CD4-positive, alpha-beta T cell treated with Interleukin-4 for 1 hour (primary cell): ENCODE measurements at places on chromosomes 4 and X.
A peak's percentile ranks its signal among the peaks of the same experiment; 100 is the strongest.

DNA sequence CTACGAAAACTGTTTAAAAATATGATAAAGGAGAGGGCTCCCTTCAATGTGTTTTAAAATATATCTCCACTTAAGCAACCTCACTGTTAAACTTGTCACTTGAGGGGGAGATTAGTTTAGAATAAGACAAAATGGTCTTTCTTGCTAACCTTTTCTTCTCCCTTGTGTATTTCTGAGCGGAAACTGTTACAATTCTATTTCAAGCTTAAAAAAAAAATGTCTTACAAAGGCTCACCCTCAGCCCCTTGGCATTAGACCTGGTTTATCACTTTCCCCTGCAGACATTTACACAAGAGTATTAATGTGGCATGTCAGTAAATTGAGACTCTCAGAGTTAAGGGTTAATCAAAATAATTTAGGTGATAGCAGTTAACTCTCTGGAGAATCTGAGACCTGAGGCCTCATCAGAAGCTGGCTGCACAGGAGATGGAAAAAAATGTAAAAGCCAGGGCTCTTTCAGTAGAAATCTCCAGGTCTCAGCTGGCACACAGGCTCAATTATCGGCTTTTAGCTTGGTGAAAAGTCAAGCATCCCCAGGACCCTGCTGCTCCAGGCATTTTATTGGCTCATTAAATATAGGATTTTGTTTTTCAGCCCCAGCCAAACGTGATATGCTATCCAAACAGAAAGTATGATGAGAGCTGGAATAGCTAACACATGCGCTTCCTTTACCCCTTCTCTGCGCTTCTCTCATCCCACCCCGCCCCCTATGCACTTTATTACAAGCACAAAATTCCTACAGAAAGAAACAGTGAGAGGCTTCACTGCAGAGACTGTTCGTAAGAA, 130.5 kb downstream of the PPA2 start:
- DNase-seq: no peak

DNA sequence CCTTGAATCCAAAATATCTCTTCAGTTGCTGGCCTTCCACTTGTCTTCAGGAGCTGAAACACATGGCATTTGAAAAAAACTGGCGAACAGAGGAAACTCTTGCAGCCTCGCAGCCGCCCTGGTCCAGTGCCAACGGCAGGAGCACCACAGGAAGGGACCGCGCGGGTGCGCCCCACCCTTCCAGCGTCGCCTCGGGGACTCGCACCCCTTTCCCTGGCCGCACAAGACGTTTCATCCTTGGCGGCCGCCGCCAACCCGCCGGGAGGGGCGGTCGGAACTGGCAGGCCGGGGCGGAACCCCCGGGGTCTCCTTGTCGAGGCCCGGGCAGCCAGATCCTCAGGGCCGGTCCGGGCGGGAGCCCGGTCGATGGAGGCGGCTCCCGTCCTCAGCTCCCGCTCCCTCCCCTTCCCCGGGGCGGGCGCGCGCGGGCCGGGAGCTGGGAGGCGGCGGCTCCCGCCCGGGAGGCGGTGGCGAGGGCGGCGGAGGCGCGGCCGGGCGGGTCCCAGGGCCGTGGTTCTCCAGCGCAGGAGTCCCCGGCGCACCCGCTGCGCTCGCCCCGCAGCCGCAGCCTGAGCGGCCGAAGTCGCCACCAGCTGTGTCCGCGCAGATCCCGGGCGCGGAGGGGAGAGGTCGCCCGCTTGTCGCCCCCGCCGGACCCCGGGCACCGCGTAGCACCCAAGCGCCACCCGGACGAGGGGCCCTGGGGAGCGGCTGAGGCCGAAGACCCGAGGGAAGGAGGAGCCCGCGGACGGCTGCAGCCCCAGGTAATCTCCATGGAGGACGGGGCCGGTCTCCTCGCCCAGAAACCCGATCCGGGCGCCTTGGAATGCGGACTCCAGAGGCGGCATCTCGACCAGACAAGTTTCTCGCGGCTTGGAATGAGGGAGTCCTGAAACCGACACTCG, 886 bp upstream of the NDST3 start:
- no peak for DNase-seq

- peak; percentile 13 for DNase-seq
Observed at GRCh38 chrX:65644621-65645289, 22.7 kb upstream of the MSN start.

- DNase-seq: no peak
Observed at GRCh38 chr4:171962110-171962509, 148.9 kb downstream of the GALNTL6 start.

DNA sequence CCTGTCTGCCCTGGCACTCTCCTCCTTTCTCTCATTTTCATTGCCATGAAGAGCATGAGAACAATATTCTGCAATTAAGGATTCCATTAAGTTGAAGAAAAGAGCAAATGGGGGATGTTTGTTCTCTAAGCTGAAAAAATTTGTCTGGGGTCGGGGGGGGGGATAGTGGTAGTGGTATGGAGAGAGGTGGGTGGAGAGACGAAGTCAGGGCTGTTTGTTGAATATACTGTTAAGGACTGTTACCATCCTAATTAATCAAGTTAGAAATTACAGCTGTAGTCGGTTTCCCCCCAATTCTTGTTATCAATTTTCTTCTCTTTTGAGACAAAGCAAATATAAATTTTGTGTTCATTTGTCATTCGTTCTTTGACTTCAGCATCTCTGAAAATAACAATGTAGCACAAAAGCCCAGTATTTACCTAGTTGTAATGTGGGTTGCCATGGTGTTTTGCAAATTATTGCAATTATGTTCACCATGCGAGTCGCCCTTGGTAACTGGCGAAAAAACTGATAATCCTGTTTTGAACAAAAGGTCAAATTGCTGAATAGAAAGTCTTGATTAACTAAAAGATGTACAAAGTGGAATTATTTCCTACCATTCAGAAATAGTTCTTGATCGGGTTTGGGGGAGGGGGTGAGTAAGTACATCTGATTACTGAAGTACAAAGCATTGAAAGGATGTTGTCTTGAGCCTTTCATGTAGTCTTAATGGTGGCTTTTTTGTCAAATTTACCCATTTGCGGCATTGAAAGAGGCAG, 139.1 kb downstream of the ARX start:
- DNase-seq: no peak

- DNase-seq: no peak
Observed at GRCh38 chr4:149973181-149973580, 105.1 kb upstream of the DCLK2 start.

DNA sequence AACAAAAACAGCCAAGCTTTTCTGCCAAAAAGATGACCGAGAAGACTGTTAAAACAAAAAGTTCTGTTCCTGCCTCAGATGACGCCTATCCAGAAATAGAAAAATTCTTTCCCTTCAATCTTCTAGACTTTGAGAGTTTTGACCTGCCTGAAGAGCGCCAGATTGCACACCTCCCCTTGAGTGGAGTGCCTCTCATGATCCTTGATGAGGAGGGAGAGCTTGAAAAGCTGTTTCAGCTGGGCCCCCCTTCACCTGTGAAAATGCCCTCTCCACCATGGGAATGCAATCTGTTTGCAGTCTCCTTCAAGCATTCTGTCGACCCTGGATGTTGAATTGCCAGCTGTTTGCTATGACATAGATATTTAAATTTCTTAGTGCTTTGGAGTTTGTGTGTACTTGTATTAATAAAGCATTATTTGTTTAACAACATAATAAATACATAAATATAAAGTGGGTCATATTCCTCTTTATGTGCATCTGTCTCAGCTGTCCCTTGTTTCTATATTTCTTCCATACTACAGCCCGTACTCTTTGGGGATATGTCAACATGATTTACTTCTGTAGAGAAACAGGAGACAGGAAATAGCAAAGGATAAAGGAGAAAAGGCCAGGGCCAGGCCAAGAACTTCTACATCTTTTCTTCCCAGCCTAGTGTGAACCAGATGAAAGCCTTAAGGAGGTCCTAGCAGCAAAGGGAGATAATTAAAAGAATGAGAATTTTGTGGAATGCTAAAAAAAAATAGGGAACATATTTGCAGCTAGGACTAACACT, 667 bp downstream of the PTTG2 start:
- no peak for DNase-seq

GRCh38 chr4:185566425-185566824, 31.1 kb upstream of the PDLIM3 start:
- DNase-seq: no peak

DNA sequence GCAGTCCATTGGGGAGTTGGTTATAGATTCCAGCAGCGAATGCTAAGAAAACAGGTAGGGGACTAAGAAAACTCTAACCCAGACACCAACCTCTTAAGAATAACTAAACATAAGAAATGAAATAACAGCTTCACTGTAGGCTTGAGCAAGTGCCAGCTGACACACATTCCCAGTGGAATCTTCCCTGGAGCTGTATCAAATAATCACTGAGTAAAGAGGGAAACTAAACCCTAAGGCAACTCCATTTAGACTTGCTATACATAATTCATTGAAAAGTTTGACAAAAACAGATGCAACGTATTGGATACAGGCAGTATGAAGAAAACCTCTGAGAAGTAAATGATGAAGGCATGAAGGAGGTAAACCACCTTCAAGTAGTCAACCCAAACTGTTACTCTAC, 293.5 kb downstream of the OPHN1 start:
- no peak for DNase-seq

DNA sequence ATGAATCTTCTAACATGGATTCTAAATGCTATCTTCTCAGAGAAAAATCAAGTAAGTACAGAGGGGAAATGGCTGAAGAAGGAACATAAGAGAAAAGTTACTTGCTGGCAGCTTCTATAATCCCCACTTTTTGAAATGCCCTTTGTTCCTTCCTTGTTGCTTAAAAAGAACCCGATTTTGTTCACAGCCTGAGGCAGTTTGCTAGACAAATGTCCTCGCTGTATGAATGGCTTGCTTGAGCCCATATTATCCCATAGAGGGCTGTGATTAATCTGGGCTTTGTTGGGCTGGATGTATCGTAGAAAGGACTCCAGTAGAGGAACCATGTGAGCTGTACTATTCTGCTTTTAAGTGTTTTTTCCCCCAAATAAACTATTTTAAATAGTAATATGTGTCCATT, 134.3 kb upstream of the FGF13 start:
- no peak for DNase-seq

DNA sequence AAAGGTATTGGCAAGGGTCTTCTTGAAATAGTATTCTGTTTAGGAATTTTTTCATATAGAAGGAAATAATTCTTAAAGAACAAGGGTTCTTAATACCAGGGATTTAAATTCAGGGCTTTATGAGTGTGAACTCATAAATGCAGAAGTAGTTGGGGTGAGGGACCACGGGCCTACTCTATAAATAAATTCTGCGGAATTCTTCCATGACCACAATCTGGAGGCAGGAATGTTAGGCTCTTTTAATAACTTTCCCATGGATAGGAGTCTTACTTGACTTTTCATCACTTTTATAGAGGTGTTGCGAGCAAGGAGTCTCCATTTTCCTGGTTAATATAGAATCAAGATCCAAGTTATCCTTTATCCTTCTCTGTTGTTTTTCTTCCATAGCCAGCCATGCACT, 76.7 kb upstream of the SLC4A4 start:
- no peak for DNase-seq

DNA sequence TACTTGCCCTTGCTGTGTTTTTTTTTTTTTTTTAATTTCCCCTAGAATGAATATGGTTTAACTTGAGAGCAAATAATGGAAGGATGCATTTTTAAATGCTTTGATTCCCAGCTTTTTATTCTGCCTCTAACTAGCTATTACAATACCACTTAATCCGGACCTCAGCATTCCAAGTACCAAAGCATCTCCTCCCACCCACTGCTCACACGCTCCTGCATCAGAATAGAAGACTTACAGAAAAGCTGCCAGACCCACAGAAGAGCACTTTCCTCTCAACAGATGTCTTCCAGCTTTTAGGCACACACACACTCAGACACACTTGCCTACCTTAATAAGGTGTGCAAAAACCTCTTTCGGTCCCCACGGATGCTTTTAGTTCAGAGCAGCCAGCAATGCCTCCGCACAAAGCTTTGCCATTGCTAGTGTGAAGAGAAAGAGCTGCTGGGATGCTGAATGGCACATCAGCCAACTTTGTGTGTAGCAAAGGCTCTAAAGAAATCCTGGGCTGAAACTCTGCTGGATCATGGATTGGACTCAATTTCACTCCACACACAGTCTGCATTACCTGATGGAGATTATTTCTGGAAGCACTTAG, 1056.2 kb downstream of the DMD start:
- DNase-seq: no peak

DNA sequence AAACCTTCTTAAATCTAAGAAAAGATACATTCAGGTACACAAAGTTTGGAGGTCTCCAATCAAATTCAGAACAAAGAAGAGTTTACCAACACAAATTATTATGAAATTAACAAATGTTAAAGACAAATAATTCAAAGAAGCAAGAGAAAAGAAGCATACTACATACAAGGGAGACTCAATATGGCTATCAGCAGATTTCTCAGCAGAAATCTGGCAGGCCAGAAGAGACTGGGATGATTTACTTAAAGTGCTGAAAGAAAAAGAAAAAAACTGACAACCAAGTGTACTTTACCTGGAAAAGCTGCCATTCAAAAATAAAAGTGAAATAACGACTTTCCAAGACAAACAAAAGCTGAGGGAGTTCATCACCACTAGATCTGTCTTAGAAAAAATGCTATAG, 64.4 kb upstream of the HTR2C start:
- no peak for DNase-seq

DNA sequence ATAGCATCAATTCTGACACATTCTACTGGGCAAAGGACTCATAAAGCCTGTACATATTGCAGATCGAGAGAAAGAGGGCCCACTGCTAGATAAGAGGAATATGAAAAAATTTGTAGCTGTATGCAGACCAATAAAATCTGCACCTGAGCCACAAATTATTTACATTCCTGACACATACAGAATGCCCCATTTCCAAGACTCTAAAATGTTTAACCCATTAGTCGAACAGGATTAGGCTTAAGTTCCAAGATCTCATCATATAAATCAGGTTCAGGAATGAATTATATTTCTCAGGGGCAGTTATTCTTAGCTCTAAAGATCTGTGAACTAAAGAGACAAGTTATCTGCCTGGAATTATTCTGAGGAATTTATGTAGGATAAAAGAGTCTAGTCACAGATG, 1615.8 kb downstream of the ARAP2 start:
- DNase-seq: no peak

- DNase-seq: no peak
Observed at GRCh38 chrX:46179748-46180147, 365.5 kb downstream of the ZNF674 start.

DNA sequence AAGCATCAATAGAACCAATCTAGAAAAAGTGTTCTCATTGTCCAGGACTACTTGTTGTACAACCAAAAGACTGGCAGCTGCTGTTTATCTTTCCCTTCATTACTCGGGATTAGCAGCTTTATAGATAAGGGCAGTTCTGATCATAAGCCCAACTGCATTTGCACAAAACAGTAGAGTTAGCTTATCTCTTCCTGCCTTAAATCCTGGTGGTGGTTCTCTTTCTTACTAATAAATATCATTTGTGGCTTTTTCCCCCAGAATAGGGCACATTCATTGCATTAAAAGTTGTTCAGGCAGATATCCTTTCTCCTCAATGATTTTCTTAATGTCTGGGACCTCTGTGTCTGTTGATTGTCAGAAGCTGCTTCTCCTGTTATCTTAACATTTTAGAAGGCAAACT, 20.2 kb upstream of the RRAGB start:
- no peak for DNase-seq

DNA sequence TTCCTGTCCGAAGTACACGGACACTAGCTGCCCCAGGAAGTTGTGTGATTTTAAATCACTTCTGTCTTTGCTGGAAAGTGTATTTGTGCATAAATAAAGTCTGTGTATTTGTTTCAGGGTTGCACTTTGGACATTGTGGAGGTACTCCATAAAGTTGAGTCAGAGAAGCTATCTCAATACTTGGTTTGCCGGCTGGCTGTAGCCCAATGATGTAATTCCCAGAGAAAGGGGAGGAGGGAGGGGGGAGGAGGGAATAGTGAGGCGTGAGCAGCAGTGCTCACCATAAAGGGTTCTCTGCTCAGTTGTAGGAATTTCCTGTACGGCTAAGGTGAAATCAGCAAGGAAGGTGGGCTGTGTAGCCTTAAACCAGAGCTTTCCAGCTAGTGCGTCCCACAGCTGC, 7.5 kb downstream of the APEX2 start:
- DNase-seq: no peak
